Hematopoietic multipotent progenitor cell treated with erythropoietin and hydrocortisone succinate and interleukin-3 and kit ligand, for 17 days (in vitro differentiated cells): ENCODE measurements at places on chromosomes 6 and 20.

DNA sequence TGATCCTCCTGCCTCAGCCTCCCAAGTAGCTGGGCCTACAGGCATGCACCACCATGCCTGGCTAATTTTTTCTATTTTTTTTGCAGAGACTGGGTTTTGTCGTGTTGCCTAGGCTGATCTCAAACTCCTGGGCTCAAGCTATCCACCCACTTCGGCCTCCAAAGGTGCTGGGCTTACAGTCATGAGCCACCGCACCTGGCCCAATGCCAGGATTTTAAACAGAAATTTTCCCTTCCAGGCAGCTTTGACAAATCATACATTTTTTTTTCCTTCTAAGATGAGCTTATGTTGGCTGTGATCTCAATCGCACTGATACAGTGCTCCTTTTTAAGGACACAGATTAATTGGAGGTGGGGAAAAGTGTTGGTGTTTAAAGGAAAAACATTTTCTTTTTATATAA is 73.2 kb upstream of the CD2AP start:
- DNase-seq = no peak

DNA sequence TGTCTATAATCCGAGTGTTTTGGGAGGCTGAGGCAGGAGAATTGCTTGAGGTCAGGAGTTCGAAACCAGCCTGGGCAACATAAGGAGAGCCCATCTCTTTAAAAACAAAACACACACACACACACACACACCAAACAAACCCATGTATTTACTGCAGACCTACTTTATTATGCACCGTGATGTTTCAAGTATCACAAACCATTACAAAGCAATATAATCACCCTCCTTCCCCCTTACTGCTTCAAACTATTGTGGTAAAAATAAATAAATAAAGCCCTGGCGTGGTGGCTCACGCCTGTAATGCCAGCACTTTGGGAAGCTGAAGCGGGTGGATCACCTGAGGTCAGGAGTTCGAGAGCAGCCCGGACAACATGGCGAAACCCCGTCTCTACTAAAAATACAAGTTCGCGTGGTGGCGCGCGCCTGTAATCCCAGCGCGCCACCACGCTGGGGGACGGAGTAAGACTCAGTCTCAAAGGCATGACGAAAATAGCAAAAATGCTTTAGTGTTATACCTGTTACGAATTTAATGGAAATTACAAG is 1.5 kb downstream of the TBCC start:
- DNase-seq = no peak

- DNase-seq = no peak
Observed at GRCh38 chr20:33894798-33895197, 83.7 kb downstream of the CHMP4B start.

GRCh38 chr6:10307476-10307875 is 107.4 kb downstream of the TFAP2A start:
- no peak for DNase-seq

DNA sequence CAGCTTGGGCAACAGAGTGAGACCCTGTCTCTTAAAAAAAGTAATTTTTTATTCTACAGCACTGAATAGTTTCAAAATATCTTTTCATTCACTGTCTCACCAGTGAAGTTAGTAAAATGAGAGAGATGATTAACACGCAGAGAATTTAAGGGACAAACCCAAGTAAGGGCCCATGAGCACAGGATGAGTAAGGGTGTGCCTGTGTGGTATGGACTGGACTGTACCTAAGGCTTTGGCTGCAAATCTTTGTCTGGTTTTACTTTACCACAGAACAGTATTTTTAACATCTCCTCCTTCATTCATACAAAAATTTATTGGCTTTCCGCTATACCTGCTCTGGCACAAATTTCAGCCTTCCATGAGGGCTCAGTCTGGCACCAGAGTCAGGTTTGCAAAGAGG is 433.3 kb downstream of the UTRN start:
- DNase-seq = no peak

GRCh38 chr20:57671662-57672061 is 38.2 kb downstream of the PMEPA1 start:
- DNase-seq = no peak

GRCh38 chr20:56249244-56249955 is 868 bp downstream of the MC3R start:
- DNase-seq = no peak

DNA sequence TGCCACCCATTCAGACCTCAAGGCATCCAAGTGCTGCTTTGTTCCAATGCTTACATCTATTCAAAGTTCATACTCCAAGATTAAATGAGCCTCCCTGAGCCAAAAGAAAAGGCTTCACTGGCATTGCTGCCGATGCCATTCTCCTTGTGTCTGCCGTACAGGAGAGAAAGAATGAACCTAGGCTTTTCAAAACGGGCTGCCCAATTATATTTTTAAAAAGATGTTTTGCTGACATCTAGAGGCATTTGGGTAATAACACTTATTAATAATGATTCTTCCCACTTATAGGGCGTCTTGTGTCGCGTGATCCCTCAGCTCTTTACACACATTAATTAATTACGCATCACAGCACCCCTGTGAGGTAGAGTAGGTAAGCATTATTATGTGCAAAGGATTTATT is 545.6 kb downstream of the PKHD1 start:
- no peak for DNase-seq

GRCh38 chr6:87396595-87397392 is 11.0 kb upstream of the CFAP206 start:
- no peak for DNase-seq

- no peak for DNase-seq
Observed at GRCh38 chr6:135675862-135676261, 175.6 kb upstream of the PDE7B start.

- DNase-seq = no peak
Observed at GRCh38 chr6:123352279-123352678, 284.5 kb downstream of the TRDN start.

DNA sequence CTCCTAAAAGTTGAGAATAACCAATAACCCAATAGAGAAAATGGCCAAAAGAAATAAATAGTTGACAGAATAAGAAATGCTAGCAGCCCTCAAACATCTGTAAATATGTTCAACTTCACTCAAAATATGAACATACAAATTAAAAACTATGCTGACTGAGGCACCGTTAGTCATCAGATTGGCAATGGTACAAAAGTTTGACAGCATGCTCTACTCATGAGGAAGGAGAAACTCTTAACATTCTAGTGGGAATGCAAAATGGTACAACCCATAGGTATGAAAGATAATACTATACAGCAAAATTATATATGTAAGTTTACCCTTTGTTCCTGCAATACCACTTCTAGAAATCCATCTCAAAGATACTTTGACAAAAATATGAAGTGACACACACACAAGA is 1.6 kb upstream of the ZSCAN12 start:
- DNase-seq = no peak
